Stimulated activated CD4-positive, alpha-beta T cell treated with anti-CD3 and anti-CD28 coated beads, Interleukin-1b, Interleukin-23, amount 100 ng/mL, for 1 hour (primary cell): ENCODE measurements at places on chromosomes 3 and 15.

- DNase-seq, result no peak
Observed at GRCh38 chr3:113847664-113848461, 9.3 kb downstream of the GRAMD1C start.

GRCh38 chr3:9075762-9076161, 112.5 kb upstream of the RAD18 start:
- no peak for DNase-seq

- DNase-seq, result no peak
Observed at GRCh38 chr3:54071601-54072000, 50.8 kb upstream of the CACNA2D3 start.

DNA sequence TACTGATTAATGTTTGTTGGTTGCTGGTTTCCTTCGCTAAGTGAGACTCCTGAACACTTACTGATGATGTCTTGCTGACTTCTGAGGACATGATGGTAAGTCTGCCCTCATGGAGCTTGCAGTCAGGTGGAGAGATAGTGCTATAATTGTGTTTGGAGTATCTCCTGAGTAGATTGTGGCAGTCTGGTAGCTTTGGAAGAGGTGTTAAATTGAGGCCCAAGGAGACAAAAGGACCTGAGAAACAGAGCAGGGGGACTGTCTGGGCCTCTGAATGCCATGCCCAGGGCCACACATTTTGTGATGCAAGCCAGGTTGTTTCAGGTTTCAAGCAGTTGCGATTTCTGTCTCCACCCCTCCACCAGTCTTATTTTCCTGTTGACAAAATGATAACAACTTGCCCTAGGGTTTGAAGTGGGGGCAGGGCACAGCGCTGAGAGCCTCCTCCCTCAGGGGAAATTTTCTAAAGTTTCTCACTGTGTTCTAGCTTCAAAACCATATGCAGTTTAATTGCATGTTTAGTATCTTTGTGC, 16.7 kb downstream of the SMAD3 start:
- DNase-seq, result no peak

GRCh38 chr15:59236394-59236793, 29.8 kb downstream of the LDHAL6B start:
- DNase-seq, result no peak

GRCh38 chr3:138082085-138082991, 33.1 kb downstream of the DZIP1L start:
- no peak for DNase-seq

GRCh38 chr3:114597012-114597411, 303.2 kb downstream of the TIGIT start:
- DNase-seq, result no peak

GRCh38 chr3:28267984-28268849, 26.8 kb downstream of the CMC1 start:
- DNase-seq, result no peak

DNA sequence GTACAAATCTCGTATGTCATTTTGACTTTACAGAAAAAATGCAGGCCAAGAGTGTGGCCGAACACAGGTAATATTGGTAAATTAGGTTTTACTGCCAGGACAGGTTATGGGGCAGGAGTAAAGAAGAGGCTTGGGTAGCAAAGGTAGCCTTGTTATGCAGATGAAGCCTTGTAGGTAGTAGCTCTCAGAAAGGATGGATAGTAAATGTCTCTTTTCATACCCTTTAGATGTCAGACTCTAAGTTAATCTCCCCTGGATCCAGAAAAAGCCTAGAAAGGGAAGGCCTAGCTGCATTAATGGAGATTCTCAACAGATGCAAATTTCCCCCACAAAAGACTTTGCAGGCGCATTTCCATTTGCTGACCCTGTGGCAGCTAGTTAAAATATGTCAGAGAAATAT, 1445.1 kb upstream of the CADM2 start:
- DNase-seq, result no peak

GRCh38 chr3:10178892-10179291, 14.2 kb downstream of the IRAK2 start:
- DNase-seq, result no peak
